Glomerular endothelial cell (primary cell): ENCODE measurements at places on chromosomes 2 and 18. TPM values are rescaled to one million over a fixed set of nuclear protein-coding genes. Genes with fewer than 3 reads are reported as not detected.

DNA sequence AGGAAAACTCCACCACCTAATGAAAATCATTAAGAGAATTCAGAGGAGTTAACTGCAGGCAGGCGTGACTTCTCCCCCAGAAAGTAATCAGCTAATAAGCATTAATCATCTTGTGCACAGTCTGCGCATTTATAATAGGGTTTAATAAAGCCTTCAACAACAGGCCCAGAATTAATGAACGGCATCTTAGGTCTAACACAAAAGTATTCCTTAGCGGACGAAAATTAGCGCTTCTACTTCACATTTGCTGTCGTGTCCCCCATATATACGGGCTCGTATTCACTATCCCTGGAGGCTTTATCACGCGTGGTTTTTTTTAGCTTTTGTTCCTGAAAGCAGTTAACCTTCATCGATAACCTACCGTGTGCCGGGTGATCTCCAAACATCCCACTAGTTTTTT lies 1.8 kb downstream of the ATP8B1 start:
- no peak for DNase-seq

The IL1F10 gene
- total RNA-seq = not detected in 2 replicates

GRCh38 chr2:83784947-83785346 lies 674.1 kb downstream of the SUCLG1 start:
- no peak for DNase-seq

The GAREM1 gene
- 0.82 and 0.92 TPM in 2 replicates for total RNA-seq

The IL37 gene
- not detected in 2 replicates for total RNA-seq

The ALPP gene
- total RNA-seq = not detected in 2 replicates

The PLB1 gene
- 0.53 and 1.6 TPM in 2 replicates for total RNA-seq

DNA sequence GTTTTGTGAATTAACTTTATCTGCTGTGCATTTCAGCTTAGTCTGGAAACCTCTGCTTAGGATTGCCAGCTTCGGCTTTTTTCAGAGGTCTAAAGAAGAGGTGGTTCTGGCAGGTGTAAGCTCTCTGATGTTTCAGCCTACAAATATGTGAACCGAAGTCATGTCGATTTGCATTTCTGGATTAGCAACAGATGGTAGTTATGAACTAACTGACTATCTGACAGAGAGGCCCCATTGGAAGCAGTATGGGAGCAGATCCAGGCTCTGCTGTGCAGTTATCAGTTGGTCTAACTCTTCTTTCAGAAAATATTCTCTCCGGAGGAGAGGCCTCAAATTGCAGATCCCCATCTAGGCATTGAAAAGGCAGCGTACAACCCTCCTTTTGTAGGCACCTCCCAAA lies 32.7 kb upstream of the SPRED2 start:
- no peak for DNase-seq
